Hepatocyte (in vitro differentiated cells): ENCODE measurements at places on chromosomes 6 and 20. TPM values are rescaled to one million over a fixed set of nuclear protein-coding genes. Genes with fewer than 3 reads are reported as not detected.

- no peak for DNase-seq
- H3K27ac ChIP-seq, result no peak overlapping the region
Observed at GRCh38 chr6:104281370-104281769, 578.3 kb downstream of the HACE1 start.

- peak; percentile 97 for DNase-seq
- no peaks in the 10 kb centered on the region for H3K36me3 ChIP-seq
- H3K4me3 ChIP-seq, result peak within 1 kb of the TSS; percentile 54
- H3K27me3 ChIP-seq, result no peaks in the 10 kb centered on the region
Observed at GRCh38 chr6:7389451-7390225, at the start of the genes CAGE1 and RIOK1. Gene CAGE1 (minus strand): TSS chr6:7389742. CDS start chr6:7387173, 2,569 bp downstream. Gene RIOK1 (plus strand): TSS chr6:7389808. CDS start chr6:7390003, 195 bp downstream.

CALHM4 gene
- total RNA-seq, result not detected in 2 replicates

FOXF2 gene
- total RNA-seq, result 18.0 and 28.0 TPM in 2 replicates

EDN3 gene
- total RNA-seq, result 1.4 and 4.0 TPM in 2 replicates

DNA sequence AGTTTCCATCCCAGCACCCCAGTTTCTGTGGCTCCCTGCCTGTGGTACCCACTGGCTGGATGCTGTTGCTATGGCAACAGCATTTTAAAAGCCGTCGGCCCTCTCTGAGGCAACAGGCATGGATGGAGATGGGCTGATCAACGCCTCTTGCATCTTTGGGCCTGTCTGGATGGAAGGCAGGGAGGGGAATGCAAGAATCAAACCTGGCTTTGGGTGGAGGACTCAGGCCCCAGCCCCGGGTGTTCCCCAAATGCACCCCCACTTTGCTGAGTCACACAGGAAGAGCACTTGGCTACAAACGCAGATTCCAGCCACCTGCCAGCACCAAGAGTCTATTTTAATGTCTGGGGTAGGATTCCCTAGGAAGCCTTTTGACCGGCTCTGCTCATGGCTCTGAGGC lies 45.7 kb upstream of the TGM2 start:
- H3K27me3 ChIP-seq, result no peaks in the 10 kb centered on the region
- H3K4me3 ChIP-seq, result no peak overlapping the region
- H3K4me1 ChIP-seq, result peaks cover 4% of the 10 kb centered on the region
- no peaks in the 10 kb centered on the region for H3K36me3 ChIP-seq
- H3K27ac ChIP-seq, result no peak overlapping the region
- DNase-seq, result no peak

GABRR2 gene
- total RNA-seq, result 0.32 and 0.87 TPM in 2 replicates

DNA sequence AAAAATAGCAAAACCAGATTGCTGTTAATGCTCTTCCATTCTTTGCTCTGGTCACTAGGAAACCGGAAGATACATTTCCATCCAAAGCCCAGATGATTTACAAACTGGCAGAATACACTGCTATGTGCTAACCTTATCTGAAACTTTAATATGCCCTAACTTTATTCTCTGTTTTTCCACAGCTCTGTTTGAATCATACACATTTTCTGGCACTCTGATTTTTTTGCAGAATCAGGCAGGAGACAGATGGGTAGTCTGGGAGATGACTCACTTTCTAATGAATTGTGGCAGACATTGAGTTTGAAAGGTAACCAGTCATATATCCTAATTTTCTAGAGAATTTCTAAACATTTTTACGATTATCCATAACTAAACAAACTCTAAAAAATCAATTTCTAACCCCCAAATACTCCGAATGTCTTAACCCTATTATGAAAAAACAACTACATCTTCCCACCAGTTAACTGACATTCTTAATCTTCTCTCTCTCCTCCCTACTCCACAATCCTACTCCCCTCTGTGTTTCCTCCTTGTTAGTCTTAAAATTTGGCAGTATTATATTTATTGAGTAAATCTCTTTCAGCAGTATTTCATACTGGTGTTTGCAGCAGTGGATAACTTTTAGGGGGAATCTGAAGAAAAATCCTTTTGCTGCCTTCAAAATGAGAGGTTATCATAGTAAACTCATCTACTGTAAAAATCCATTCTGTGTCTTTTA lies 63.5 kb downstream of the MAN1A1 start:
- no peak overlapping the region for H3K27ac ChIP-seq
- no peaks in the 10 kb centered on the region for H3K36me3 ChIP-seq
- no peak for DNase-seq
- H3K4me3 ChIP-seq, result no peak overlapping the region
- no peaks in the 10 kb centered on the region for H3K27me3 ChIP-seq
- peaks cover 4% of the 10 kb centered on the region for H3K4me1 ChIP-seq

HLA-DPB1 gene
- total RNA-seq, result 18.0 and 22.1 TPM in 2 replicates

SCUBE3 gene
- 6.1 and 8.7 TPM in 2 replicates for total RNA-seq

- H3K27me3 ChIP-seq, result no peaks in the 10 kb centered on the region
- no peak overlapping the region for H3K4me3 ChIP-seq
- no peaks in the 10 kb centered on the region for H3K4me1 ChIP-seq
Observed at GRCh38 chr6:122872311-122872710, 83.3 kb downstream of the SMPDL3A start.

DNA sequence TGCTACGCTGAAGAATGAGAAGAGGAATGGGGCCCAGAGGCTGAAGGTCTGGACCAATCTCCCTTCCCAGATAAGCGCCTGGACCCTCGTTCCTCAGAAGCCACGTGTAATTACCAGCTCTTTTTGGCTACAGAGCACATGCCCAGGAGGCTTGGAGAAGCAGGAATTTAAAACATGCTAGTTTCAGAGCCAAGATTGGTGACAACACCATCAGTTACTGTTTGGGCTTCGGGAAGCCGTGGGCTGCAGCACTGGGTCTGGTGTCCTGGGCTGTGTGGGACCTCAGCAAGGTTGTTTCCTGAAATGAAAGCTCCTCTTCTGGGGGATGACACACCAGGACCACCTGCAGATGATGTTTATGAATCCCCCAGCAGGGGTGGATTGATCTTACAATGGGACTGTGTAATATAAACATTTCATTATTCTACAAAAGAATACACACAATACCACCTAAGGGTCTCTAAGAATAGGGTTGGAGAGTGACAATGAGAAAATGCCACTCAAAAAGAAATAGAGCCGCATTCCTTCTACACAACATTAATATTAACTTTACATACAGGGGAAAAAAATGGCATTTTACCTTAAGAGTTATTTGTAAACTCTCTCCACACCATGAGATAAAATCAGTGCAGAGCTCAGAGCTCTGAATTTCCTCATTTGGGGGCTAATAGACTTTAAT lies 207.8 kb upstream of the FOXQ1 start:
- no peak overlapping the region for H3K4me3 ChIP-seq
- no peaks in the 10 kb centered on the region for H3K36me3 ChIP-seq
- H3K27ac ChIP-seq, result no peak overlapping the region
- no peak for DNase-seq
- no peaks in the 10 kb centered on the region for H3K4me1 ChIP-seq
- H3K27me3 ChIP-seq, result no peaks in the 10 kb centered on the region

RFX6 gene
- total RNA-seq, result 5.1 and 6.8 TPM in 2 replicates

DNA sequence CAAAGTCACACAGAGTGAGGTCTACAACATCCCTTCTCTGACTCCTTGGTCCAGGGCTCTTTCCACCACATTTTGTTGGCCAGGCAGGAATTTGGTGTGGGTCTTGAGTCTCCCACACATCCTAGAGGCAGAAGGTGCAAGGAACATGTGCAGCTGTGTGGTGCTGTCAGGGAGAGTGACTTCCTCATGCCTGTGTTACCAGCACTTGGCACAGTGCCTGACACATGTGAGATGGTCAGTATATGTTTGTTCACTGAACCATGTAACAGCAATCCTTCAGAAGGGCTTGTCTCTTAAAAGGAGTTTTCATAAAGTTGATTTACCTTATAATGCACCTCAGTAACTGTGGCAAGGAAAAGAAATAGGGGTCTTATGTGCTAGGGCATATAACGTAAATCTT lies 168.5 kb downstream of the CDC5L start:
- no peaks in the 10 kb centered on the region for H3K27me3 ChIP-seq
- no peak for DNase-seq
- H3K36me3 ChIP-seq, result no peaks in the 10 kb centered on the region
- H3K4me1 ChIP-seq, result peaks cover 16% of the 10 kb centered on the region
- no peak overlapping the region for H3K27ac ChIP-seq
- no peak overlapping the region for H3K4me3 ChIP-seq
